Parietal lobe (tissue), 2 donors: ENCODE measurements at places on chromosomes 12 and 14. TPM values are rescaled to one million over a fixed set of nuclear protein-coding genes. Genes with fewer than 3 reads are reported as not detected.

The RASAL1 gene
- 2.8 TPM for total RNA-seq

The C12orf43 gene
- total RNA-seq, result 16.9 TPM

The CCDC196 gene
- total RNA-seq, result not detected

The CLEC1A gene
- total RNA-seq, result 0.63 TPM

The LMNTD1 gene
- total RNA-seq, result not detected

The PPP4R3A gene
- total RNA-seq, result 122 TPM

The KRT77 gene
- not detected for total RNA-seq

The MON2 gene
- 172 TPM for total RNA-seq

The AQP2 gene
- total RNA-seq, result not detected

The NAV3 gene
- 329 TPM for total RNA-seq

The SLC25A21 gene
- total RNA-seq, result 1.9 TPM

The DBX2 gene
- 1.6 TPM for total RNA-seq

The LRFN5 gene
- 80.1 TPM for total RNA-seq

The SETD1B gene
- 6.9 TPM for total RNA-seq

The SLC4A8 gene
- 66.7 TPM for total RNA-seq

The CLEC14A gene
- 4.1 TPM for total RNA-seq

The CGRRF1 gene
- 13.1 TPM for total RNA-seq

The LEMD3 gene
- total RNA-seq, result 73.6 TPM

The TPPP2 gene
- not detected for total RNA-seq

The CFAP54 gene
- 13.8 TPM for total RNA-seq

The DPF3 gene
- 13.1 TPM for total RNA-seq
